Esophagus muscularis mucosa (tissue), 4 donors: ENCODE measurements at places on chromosomes 16 and 17. TPM values are rescaled to one million over a fixed set of nuclear protein-coding genes. Genes with fewer than 3 reads are reported as not detected.

The CRYM gene
- total RNA-seq = 1.2 TPM

DNA sequence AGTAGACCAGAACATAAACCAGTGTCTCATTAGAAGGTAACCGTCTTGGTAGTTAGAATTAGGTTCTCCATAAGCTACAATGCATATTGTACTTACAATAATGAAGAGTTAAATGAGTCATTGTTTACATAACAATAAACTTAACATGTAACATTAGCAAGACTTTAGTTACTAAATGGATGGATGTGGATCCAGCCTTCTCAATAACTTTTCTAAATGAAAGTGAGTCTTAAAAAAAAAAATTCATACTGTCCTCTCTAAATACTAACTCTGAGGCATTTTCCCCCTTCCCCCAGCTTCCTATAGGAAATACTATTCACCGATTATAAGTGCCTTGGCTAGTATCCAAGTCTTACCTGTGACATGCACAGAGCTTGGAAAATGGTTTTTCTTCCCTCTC is 155.3 kb downstream of the CYB561 start:
- DNase-seq = no peak

GRCh38 chr16:28298511-28298878 is 6.2 kb downstream of the SBK1 start:
- DNase-seq = no peak

The TBC1D3D gene
- not detected for total RNA-seq

GRCh38 chr17:67475161-67475937 is 98.3 kb downstream of the PITPNC1 start:
- peak; percentile 93 for DNase-seq

DNA sequence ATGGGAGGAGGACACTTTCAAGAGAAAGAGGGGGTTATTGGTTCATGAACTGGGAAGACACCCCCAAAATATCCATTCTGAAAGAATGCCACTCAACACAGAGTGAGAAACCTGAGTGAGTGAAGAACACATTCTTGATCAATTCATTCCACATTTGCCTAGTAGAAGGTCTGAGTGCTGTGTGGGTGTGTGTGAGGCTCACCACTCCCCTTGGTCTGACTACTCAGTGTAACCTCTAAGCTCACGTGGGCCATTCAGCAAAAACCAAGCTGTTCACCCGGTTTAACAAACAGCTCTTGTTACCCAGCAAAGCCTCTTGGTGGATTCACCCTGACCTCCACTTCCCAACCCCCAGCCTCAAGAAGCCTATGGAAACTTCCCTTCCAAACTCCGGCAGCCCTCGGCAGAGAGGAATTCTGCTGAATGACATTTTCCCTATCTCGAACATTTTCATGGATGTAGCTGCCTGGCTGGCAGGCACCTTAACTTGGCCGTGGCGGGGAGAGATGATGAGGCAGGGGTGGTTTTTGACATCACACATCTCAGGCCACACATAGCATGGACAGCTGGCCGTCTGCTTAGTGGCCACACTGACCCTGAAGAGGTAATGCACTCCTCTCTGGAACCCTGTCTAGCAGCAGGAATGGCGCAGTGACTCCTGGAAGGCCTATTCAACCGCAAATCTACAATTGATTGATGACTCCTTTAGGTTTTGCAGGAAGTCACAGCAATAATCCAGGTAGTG is 11.6 kb downstream of the ST6GALNAC1 start:
- DNase-seq = no peak

- no peak for DNase-seq
Observed at GRCh38 chr16:12988071-12988470, 86.7 kb downstream of the SHISA9 start.

DNA sequence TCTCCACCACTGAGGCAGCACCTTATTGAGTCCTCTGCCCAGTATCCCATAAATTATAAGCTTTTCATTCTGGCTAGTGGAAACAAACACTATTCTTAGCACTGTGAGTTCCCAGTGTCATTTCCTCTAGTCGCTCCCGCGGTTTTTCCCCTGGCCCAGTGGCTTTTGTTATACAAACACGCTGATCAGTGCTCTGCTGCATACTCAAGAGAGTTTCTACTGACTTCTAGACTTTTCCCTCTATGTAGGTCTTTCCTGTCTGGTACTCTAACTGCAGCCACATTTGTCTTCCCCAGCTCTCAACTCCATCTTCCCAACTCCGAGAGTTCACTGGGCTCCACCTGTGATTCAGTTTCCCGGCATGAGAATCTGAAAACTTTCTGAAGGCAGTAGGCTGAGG is 556.6 kb upstream of the SALL1 start:
- no peak for DNase-seq

The TBC1D26 gene
- not detected for total RNA-seq

The PRSS36 gene
- total RNA-seq = 2.7 TPM

The SMCR8 gene
- 13.3 TPM for total RNA-seq

- no peak for DNase-seq
Observed at GRCh38 chr17:34458266-34458665, 95.2 kb upstream of the CCL1 start.

DNA sequence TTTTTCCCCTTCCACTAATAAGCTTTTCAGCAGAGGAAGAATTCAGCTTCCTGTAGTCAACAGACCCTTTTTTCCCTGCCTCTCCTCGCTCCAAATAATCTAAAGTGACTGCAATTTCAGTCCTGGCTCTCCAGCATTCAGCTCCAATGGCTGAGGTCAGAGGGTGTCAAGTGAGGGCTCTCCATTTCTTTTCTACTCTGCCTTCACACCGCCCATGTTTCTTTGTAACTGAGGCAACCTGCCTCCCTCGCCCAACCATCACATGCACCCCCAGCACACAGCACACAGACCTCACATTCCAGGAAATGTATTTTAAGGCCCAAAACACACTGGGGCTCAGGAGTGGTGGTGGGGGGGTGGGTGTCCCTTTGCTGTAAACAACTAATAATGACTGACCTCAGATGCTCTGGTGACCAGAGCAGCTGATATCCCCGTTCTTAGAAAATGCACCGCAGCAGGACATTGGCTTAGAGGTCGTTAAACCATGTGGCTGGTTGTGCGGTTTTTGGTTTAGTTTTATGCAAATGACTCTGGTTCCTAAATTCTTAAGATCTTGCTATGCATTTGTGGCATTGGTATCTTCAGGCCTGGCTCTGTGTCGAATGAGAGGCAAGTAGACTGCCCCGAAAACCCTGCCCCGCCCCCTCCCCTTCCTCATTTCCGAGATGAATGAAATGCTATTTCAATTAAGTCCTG is 203.6 kb downstream of the ZFHX3 start:
- DNase-seq = no peak

DNA sequence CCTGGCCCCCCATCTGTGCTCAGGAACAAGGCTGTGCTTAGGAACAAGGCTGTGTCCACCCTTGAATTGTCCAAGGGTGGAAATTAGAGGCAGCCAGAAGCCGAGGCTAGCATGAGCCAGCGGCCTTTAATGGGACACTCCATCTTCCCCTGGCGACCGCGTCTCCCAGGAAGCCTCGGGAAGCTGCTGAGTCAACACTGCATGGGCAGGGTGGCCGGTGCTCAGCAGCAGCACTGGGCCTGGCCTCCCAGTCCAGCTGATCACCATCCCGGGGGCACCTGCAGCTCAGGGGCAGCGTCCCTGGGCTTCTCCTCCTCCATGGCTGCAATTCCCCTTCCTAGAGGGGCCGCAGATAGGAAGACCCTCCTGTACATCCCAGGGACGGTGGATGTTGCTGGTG is 180.8 kb downstream of the ENGASE start:
- no peak for DNase-seq

GRCh38 chr17:70668276-70668937 is 499.1 kb downstream of the KCNJ2 start:
- DNase-seq = no peak

DNA sequence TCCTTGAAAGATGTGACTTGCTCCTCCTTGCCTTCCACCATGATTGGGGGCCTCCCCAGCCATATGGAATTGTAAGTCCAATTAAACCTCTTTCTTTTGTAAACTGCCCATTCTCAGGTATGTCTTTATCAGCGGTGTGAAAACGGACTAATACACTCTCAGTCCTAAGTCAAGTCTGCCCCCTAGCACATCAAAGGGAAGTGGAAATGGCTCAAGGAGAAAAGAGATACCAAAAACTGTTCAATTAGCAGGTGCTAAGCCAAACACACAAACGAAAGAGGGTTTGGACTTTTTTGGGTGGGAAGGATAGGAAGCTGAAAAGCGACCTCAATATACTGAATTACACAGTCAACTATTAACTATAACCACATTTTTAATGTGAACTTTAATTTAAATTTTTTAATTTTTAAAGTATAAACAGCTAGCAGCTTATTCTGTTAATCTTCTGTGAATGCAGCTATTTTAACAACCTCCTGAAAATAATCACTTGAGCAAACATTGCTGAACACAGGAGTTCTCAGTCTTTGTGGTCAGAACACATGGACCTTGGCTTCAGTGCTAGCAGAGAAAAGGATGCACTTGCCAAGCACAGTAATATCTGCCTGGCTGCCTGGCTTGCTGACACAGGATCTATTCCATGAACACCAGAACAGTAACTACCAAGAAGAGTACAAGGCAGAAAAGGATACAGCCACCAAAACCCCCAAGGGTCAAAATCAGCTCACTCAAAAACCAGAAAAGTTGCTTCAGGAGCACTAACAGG is 10.9 kb downstream of the ZNF18 start:
- no peak for DNase-seq

DNA sequence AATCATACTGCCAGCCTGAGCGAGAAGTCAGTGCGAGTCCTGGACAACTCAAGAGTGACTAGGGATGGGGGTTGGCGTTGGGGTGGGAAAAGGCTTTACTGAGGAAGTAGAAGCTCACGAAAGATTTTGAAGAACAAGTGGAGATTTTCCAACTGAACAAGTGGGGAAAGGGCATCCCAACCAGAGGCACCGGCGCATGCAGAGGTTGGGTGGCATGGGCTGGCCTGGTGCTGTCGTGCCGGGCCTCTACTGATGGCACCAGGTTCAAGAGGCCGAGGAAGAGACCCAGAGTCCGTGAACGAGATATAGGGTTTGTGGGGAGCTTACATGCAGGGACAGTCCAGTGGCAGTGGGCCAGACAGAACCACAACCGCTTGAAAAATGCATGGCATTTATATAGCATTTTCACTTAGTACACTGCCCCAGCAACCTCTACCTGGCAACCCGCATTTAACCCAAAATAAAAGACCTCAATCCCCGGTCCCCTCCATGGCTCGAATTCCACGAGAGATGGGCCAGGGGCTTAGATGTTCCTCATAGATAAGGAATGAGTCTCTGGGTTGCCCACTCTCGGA is 7.7 kb upstream of the ITGA3 start:
- no peak for DNase-seq

- peak; percentile 99 for DNase-seq
Observed at GRCh38 chr17:39153599-39154051, 2.2 kb upstream of the PLXDC1 start.
